Endothelial cell of umbilical vein (primary cell): ENCODE measurements at places on chromosomes 6 and 20. TPM values are rescaled to one million over a fixed set of nuclear protein-coding genes. Genes with fewer than 3 reads are reported as not detected.
A peak's percentile ranks its signal among the peaks of the same experiment; 100 is the strongest.

DNA sequence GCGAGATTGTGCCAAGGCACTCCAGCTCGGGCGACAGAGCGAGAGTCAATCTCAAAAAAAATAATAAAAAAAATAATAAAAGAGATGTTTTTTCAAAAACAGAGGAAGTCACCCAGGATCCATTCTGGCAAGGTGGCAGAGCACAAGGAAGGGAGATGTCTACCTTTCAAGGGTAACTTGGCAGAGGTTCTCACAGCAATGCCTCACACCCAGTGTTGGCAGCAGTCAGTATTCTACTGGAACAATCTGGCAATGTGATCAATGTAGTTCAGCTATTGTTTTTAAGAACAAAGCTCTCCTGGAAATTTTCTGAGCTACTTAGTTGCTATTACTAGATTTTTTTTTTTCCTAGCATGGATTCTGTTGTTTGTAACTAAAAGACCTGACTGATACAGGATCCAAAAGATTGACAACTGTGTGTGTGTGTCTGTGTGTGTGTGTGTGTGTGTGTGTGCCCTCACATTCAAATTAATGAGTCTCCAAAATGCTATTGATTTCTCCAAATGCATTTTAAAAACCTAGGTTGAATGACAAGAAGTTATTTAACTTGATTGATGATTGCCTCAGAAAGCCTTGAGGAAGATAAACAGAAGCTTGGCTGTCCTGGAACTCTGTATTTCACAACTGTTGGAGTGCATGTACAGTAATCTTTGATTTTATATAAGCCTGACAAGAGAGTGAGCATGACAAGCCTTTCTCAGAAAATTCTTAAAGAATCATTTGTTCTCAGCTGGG is 114.1 kb upstream of the RREB1 start:
- DNase-seq, result no peak

Gene SRMS
- not detected in 2 replicates for polyA plus RNA-seq

- DNase-seq, result no peak
Measured at GRCh38 chr20:24958506-24959385, 9.7 kb downstream of the CST7 start.

Gene CALHM4
- polyA plus RNA-seq, result 1.2 and 1.5 TPM in 2 replicates

Gene SCUBE3
- 1.0 and 1.1 TPM in 2 replicates for polyA plus RNA-seq

- peak; percentile 40 for DNase-seq
Measured at GRCh38 chr20:20820104-20820503, 107.7 kb upstream of the RALGAPA2 start.

DNA sequence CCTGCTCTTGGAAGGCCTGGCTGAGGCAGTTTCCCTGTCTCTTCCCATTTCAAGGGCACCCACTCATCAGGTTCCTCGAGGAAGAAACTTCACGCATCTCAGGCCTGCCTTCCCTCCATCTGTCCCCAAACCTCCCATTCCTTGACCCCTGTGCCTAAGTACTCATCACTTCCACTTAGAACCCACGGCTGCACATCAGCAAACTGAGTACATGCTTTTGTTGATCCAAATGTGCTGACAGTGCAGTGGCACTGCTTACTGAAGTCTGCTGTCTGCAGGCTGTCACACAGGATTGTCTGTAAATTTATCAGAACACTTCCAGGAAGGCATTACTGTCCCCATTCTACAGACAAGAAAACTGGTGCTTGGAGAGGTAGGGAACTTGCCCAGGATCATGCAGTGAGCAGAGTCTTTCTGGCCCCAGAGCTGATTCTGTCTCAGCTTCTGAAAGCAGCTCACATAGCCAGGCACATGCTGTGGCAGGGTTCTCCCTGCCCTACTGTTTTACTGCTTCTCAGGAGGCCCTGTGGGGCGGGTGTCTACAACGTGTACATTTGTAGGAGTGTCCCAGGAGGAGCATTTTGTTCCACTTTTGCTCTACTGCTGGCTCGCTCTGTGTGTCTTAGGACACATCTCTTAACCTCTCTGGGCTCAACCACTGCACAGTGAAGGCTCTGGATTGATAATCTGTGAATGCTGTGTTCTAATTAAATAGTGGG is 64.2 kb upstream of the XRN2 start:
- DNase-seq, result no peak

Gene COL21A1
- polyA plus RNA-seq, result 0.11 and 0.22 TPM in 2 replicates

GRCh38 chr20:38840894-38841470 is 35.5 kb downstream of the PPP1R16B start:
- no peak for DNase-seq

Gene XKR7
- not detected in 2 replicates for polyA plus RNA-seq
